Activated T-cell treated with anti-CD3 and anti-CD28 coated beads for 4 hours (primary cell): ENCODE measurements at places on chromosomes 5 and 9.
A peak's percentile ranks its signal among the peaks of the same experiment; 100 is the strongest.

GRCh38 chr9:129933185-129934040, 98.2 kb downstream of the USP20 start:
- DNase-seq, result no peak

DNA sequence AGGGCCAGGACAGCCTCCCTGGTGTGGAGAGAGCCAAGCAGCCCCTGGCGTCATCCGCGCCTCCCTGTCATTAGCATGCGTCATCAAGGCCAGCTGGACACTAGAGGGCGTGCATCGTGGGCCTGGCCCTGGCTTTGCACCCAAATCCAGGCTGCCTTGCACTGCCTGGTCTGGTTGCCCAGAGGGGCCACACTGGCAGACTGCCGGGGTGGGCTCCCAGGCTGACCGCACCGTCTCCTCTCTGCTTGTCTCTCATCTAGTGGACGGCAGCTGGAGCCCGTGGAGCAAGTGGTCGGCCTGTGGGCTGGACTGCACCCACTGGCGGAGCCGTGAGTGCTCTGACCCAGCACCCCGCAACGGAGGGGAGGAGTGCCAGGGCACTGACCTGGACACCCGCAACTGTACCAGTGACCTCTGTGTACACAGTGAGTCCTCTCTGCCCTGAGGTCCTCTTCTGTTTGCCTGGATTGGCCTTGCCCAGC, 29.0 kb downstream of the HK3 start:
- no peak for DNase-seq

DNA sequence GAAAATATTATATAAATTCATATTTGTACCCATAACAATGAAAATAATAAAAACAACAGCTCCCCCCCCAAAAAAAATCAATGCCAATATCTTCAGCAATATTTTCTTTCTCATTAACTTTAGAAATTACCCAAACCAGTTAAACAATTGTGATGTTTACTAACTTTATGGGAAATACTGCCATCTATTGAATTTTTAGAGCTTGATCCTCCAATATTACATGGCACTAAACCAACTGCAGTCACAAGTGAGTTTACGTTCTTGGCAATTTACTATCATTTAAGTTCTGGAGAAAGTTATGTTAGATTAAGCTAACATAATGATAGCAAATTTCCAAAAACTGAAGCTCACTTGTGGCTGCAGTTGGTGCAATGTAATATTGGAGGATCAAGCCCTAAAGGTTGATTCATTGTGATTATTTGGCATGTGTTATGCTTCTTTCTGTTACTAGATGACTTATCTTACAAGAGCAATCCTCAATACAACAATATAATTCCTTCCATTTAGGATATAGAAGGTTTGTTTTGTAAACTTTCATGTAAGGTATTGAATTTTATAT, 379.5 kb downstream of the CDH18 start:
- no peak for DNase-seq

- peak; percentile 73 for DNase-seq
Measured at GRCh38 chr9:122099271-122099869, 6.3 kb upstream of the TTLL11 start.

DNA sequence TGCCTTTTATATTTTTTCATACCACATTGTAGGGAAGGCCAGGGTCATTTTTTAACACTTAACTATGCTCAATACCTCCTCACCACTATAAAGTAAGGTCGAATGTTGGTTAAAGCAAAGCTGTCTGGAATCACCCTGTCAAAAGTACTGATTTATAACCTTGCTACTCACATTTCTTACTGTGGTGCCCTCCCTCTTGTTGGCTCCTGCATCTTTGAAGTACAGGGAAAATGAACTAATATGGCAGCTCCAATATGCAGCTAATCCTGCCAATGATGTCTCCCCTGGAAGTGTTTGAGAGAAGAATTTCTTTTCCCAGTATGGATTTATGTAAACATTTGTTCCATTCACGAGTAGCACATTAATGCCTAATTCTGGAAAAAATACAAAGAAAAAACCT, 108.4 kb upstream of the RPS23 start:
- DNase-seq, result no peak

GRCh38 chr5:34460496-34460895, 195.6 kb upstream of the RAI14 start:
- DNase-seq, result no peak

DNA sequence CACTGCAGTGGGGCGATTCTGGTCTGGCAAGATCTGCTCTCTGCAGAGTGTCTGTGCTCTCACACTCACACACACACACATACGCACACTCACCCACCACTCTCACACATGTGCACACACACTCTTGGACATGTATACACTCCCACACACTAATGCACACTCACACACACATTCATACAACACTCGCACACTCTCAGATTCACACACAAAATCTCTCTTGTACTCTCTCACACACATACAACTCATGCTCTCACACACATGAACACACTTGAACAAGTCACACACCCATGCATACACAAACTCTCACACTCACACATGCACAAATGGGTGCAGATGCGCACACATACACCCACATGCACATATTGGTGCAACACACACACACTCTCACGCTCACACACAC, 31.7 kb downstream of the TMEM174 start:
- no peak for DNase-seq
